ENCODE measurements at places on chromosomes 1 and 21. TPM values are rescaled to one million over a fixed set of nuclear protein-coding genes. Genes with fewer than 3 reads are reported as not detected.

DNA sequence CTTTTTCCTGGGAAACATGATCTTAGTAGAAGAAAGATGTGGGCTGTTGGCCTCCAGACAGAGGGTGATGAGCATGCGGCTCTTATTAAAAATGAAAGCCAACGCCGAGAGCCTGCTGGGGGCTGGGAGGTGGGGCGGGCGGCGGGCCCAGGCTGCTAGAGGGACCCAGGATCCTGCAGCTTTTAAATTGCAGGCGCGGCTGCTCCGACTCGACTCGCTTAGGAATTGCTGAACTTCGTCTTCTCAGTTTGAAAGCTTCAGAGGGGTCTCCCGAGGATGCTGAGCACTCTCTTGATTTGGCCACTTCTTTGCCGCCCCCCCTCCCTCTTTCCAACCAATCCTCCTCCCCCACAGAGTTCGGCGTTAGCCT lies 1.2 kb downstream of the AGPAT3 start:
- DNase-seq, result peak; percentile 36
- H3K27ac ChIP-seq, result no peak overlapping the region
- H3K4me1 ChIP-seq, result peaks cover 7% of the 10 kb centered on the region
- H3K4me3 ChIP-seq, result peak overlapping the region; percentile 63

GRCh38 chr1:76463849-76464248 lies 389.3 kb downstream of the ST6GALNAC3 start:
- no peaks in the 10 kb centered on the region for H3K36me3 ChIP-seq
- H3K4me1 ChIP-seq, result no peaks in the 10 kb centered on the region
- no peak overlapping the region for H3K4me3 ChIP-seq
- no peaks in the 10 kb centered on the region for H3K27me3 ChIP-seq

DNA sequence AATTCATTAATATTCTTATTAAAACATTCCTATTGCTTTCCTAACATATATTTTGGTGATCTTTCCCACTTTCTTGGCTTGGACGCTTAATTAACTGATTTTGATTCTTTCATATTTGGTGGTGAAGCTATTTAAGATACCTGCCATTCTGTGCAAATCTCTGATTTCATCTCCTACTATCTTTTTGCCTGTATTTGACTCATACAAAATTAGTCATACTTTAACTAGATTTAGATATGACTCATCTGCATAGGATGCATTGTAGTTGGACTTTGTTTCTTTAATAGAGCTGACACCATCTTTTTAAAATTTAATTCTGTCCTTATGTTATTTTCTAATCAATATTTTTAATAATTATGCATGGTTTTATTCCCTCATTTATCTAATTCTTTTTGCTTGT lies 93.8 kb upstream of the PLPPR4 start:
- H3K27ac ChIP-seq, result no peak overlapping the region
- H3K36me3 ChIP-seq, result no peaks in the 10 kb centered on the region
- H3K4me3 ChIP-seq, result no peak overlapping the region
- H3K27me3 ChIP-seq, result no peaks in the 10 kb centered on the region

- H3K4me1 ChIP-seq, result no peaks in the 10 kb centered on the region
- no peak overlapping the region for H3K27ac ChIP-seq
- H3K36me3 ChIP-seq, result peaks cover 25% of the 10 kb centered on the region
- no peak overlapping the region for H3K4me3 ChIP-seq
- H3K27me3 ChIP-seq, result no peaks in the 10 kb centered on the region
These were observed 37.1 kb upstream of the SERPINC1 start for GRCh38 chr1:173954179-173954578.

DNA sequence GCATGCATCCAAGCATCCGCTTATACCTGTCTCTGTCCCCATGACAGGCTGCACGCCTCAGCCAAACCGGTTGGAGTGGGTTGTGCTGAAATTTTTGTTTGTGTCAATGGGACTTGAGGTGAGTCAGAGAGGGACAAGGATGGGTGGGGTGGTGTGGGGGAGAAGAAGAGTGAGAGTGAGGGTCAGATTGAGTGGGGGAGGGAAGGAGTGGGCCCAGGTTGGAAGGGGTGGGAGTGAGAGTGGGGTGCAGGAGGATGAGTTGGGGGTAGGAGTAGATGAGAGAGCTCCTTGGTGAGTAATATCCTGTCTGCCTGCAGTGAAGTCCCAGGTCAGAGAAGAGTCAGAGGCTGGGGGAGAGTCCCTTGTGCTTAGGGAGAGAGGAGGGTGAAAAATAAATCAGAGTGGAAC lies 3.3 kb upstream of the NECTIN4 start:
- DNase-seq, result no peak
- H3K4me1 ChIP-seq, result peaks cover 13% of the 10 kb centered on the region
- no peaks in the 10 kb centered on the region for H3K27me3 ChIP-seq
- no peak overlapping the region for H3K4me3 ChIP-seq
- no peaks in the 10 kb centered on the region for H3K36me3 ChIP-seq

- no peak for DNase-seq
- H3K36me3 ChIP-seq, result no peaks in the 10 kb centered on the region
- H3K27me3 ChIP-seq, result peaks cover 32% of the 10 kb centered on the region
- no peak overlapping the region for H3K27ac ChIP-seq
- H3K4me1 ChIP-seq, result no peaks in the 10 kb centered on the region
- no peak overlapping the region for H3K4me3 ChIP-seq
These were observed 29.4 kb upstream of the IFNLR1 start for GRCh38 chr1:24216276-24217074.

- no peaks in the 10 kb centered on the region for H3K27me3 ChIP-seq
- no peak overlapping the region for H3K27ac ChIP-seq
- no peak overlapping the region for H3K4me3 ChIP-seq
- no peaks in the 10 kb centered on the region for H3K36me3 ChIP-seq
- no peaks in the 10 kb centered on the region for H3K4me1 ChIP-seq
- peak; percentile 4 for DNase-seq
These were observed 137.4 kb downstream of the BACH1 start for GRCh38 chr21:29436143-29436542.

DNA sequence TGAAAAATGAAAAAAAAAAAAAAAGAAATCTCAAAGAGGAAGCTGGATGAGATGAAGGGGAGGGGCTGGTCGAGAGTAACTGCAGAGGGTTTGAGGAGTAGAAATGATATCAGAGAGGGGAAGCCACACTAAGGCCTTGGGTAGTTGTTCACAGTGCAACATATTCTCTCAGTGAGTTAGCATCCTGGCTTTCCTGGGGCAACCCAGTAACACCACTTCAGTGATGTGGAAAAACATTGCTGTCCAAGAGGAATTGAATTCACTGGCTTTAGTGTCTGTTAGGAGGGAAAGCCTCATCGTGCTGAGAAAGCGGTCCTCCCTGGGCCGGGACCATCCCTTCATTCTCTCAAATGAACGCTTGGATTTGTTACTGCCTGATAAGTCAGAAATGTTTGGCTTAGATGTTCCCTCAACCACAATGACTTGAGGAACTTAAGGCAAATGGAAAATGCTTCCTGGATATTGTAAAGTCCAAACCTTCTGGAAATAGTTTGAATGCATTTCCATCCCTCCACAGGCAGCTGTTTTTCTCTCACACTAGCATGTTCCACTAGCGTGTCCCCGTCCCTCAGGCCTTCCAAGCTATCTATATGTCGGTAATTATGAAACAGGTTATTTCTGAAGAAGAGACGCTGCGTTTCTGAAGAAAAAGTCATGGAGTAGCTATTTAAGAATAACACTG lies 12.2 kb downstream of the TGFB2 start:
- H3K27me3 ChIP-seq, result no peaks in the 10 kb centered on the region
- peaks cover 17% of the 10 kb centered on the region for H3K36me3 ChIP-seq
- DNase-seq, result peak; percentile 76
- peaks cover 38% of the 10 kb centered on the region for H3K4me1 ChIP-seq
- no peak overlapping the region for H3K4me3 ChIP-seq

DNA sequence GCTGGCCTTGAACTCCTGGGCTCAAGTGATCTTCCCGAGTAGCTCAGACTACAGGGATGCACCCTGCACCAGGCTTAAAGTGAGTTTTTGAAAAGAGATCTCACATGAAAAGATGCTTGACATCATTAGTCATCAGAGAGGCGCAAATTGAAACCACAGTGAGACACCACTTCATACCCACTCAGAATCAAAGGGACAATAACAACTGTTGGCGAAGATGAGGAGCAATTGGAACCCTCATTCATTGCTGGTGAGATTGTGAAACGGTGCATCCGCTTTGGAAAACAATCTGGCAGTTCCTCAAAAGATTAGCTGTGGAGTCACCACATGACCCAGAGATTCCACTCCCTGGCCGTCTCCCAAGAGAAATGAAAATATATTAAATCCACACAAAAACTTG lies 122.3 kb downstream of the PGBD5 start:
- no peak overlapping the region for H3K4me3 ChIP-seq
- H3K27me3 ChIP-seq, result no peaks in the 10 kb centered on the region
- peaks cover 15% of the 10 kb centered on the region for H3K4me1 ChIP-seq

DNA sequence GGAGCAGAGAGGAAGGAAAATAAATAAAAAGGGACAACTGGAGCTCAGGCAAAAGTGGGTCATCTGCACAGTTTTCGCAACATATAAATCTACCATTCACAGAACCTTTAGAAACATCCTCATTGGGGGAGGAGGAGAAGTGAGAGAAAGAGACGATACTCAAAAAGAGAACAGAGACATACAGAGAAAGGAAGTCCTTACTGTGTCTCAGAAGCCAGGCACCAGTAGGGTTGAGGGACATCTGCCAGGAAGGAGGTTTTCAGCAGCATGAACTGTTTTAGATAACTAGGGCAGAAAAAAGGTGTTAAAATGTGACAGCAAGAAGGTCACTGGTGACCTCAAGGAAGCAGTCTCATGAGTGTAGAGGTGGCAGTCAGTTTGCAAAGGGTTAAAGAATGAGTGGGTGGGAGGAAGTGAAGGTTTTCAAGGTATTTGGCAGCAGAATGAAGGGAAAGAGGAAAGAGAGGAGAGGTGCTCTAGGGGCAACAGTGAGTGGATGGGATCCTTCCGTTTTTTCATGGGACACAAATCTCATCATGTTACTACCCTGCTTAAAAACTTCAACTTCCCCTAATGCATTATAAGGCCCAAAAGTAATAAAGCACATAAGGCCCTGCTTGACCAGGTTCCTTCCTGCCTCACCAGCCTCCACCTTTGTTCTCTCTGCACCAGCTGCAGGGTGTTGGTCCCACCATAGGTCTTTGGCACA lies 9.5 kb downstream of the JAK1 start:
- peaks cover 15% of the 10 kb centered on the region for H3K4me1 ChIP-seq
- no peaks in the 10 kb centered on the region for H3K27me3 ChIP-seq
- H3K27ac ChIP-seq, result no peak overlapping the region
- H3K4me3 ChIP-seq, result no peak overlapping the region
- no peak for DNase-seq

- no peak overlapping the region for H3K4me3 ChIP-seq
- no peak overlapping the region for H3K27ac ChIP-seq
- H3K4me1 ChIP-seq, result peaks cover 10% of the 10 kb centered on the region
- H3K36me3 ChIP-seq, result no peaks in the 10 kb centered on the region
- H3K27me3 ChIP-seq, result no peaks in the 10 kb centered on the region
These were observed 30.4 kb upstream of the TMEM61 start for GRCh38 chr1:54950006-54950368.

- no peak for DNase-seq
- H3K27me3 ChIP-seq, result peaks cover 6% of the 10 kb centered on the region
- H3K4me1 ChIP-seq, result no peaks in the 10 kb centered on the region
- no peak overlapping the region for H3K4me3 ChIP-seq
- H3K36me3 ChIP-seq, result no peaks in the 10 kb centered on the region
These were observed 9.8 kb downstream of the NPR1 start for GRCh38 chr1:153688276-153688675.

- peak overlapping the region; percentile 49 for H3K27ac ChIP-seq
- H3K36me3 ChIP-seq, result no peaks in the 10 kb centered on the region
- peak; percentile 77 for DNase-seq
- peaks cover 6% of the 10 kb centered on the region for H3K4me1 ChIP-seq
- H3K27me3 ChIP-seq, result no peaks in the 10 kb centered on the region
These were observed 188.7 kb downstream of the COL11A1 start for GRCh38 chr1:102919659-102920058.

- no peaks in the 10 kb centered on the region for H3K4me1 ChIP-seq
- no peaks in the 10 kb centered on the region for H3K36me3 ChIP-seq
- H3K4me3 ChIP-seq, result no peak overlapping the region
- H3K27ac ChIP-seq, result no peak overlapping the region
These were observed 48.5 kb upstream of the B3GALT5 start for GRCh38 chr21:39564200-39564599.

- no peak overlapping the region for H3K27ac ChIP-seq
- H3K4me1 ChIP-seq, result peaks cover 56% of the 10 kb centered on the region
- H3K27me3 ChIP-seq, result no peaks in the 10 kb centered on the region
- DNase-seq, result no peak
- no peak overlapping the region for H3K4me3 ChIP-seq
These were observed 117.0 kb downstream of the NAV1 start for GRCh38 chr1:201655910-201656309.

The SPRR2F gene
- total RNA-seq, result not detected

The CCDC185 gene
- total RNA-seq, result not detected

The CD247 gene
- not detected for total RNA-seq

The NR5A2 gene
- 0.39 TPM for total RNA-seq

The C1QTNF12 gene
- total RNA-seq, result 3.9 TPM

The IGSF3 gene
- 11.7 TPM for total RNA-seq

The ARL8A gene
- 83.0 TPM for total RNA-seq

The C1orf50 gene
- total RNA-seq, result 12.6 TPM

The NEXN gene
- total RNA-seq, result 37.5 TPM

The PDE4DIP gene
- 45.2 TPM for total RNA-seq

All from astrocyte (in vitro differentiated cells and primary cell).